ENCODE measurements at places on chromosomes 4 and X.
A peak's percentile ranks its signal among the peaks of the same experiment; 100 is the strongest.

GRCh38 chrX:66889418-66889817, 250.5 kb upstream of the EDA2R start:
- no peak for DNase-seq

GRCh38 chr4:966266-967112, 6.9 kb downstream of the DGKQ start:
- DNase-seq = no peak

DNA sequence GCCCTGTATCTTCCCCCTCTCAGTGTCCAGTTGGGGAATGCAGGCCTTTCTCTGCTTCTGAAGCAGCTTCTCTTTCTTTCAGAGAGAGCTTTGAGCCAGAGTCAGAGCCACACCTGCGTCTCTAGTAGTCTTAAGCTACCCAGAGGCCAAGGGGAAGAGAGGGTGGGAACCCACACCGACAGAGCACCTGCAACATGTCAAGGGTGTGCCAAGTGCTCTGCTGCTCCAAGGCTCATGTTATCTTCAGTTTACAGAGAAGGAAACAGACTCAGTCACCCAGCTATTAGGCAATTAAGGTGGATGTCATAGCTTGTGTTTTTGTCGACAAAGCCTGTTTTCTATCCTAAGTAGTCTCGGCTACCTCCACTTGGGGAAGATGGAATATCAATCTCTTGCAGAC, 22.7 kb upstream of the RNF212 start:
- DNase-seq = no peak

DNA sequence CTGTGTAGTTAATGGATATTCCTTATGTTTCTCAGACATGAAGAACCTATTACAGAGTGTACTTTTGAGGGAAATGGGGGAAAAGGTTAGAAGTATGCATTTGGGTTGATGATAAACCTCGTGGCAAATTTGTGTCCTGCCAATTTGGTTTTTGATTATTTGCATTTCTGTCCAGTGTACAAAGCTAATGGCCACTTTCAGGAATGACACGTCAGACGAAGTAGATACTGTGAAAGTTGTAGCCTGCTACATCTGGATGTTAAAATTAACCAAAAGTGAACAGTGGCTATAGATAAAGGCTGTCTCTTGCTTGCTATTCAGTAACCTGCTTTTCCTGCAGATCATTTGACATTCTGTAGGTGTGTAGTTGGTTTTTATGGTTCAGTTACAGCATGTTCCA, 1.0 kb downstream of the PRDX4 start:
- no peak for DNase-seq

GRCh38 chr4:159682996-159683395, 580.1 kb downstream of the RAPGEF2 start:
- DNase-seq = no peak

DNA sequence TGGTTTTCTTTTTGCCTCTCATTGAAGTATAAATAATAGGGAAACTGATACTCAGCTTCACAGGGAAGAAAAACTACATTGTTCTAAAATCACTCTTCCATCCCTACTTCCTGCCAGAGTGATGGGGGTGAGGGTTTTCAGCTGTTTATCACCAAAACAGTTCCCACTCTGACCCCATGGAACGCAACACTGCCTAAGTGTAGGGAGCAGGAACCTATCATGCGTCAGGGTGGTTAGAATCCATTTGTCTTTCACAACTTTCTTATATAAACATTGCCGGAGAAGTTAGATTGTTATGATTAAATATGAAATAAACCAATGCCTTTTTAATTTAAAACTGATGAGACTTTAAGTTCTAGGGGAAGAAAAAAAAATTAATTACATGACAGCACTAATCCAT, 15.8 kb upstream of the MPC1L start:
- peak; percentile 58 for DNase-seq

DNA sequence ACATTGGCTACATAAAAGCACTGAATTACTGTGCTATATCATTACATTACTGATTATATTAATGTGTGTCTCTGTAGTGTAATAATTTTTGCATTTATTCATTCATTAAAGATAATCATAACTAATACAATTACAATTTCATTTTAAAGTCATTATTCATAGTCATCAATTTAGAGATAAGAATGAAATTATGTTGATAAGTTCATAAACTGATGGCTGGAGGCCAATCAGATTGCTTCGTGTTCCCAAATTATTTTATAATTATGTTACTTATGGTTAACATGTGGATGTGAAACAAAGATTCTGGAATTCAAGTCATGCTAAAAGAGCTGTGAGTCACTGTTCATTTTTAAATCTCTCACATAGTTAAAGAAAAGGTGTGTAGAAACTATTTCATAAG, 223.4 kb upstream of the HAND2 start:
- no peak for DNase-seq

DNA sequence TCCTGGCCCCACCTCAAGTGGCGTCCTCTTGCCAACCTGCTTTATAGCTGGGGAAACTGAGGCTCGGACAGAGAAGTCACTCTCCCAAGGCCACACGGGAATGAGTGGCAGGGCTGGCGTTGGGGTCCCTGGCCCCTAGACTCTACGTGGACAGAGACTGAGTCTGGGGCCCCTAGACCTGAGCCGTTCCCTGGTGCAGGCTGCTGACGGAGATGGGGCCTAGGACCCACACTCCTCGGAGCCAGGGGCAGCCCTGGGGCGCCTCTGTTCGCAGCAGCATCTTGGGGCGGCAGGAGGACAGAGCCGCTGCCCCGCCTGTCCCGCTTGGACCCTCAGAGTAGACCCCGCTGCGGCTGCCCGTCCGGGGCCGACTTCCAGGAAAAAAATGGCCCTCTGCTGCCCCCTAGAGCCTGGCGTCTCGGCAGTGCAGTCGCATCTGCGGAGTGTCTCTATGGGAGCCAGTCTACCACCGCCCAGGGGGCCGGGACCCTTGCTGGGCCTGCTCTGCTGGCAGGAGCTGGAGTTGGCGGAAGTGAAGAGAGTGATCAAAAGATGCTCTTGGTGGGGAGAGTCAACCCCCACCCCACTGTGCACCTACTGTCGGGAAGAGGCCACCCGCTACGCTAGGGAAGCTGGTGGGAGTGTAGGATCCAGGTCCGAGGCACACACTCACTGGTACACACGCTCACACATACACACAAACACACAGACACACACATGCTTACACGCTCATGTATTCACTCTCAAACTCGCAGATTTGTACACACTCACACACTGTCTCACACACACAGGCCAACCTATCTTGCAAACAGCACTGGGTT, 220.1 kb downstream of the AFAP1 start:
- peak; percentile 29 for DNase-seq

DNA sequence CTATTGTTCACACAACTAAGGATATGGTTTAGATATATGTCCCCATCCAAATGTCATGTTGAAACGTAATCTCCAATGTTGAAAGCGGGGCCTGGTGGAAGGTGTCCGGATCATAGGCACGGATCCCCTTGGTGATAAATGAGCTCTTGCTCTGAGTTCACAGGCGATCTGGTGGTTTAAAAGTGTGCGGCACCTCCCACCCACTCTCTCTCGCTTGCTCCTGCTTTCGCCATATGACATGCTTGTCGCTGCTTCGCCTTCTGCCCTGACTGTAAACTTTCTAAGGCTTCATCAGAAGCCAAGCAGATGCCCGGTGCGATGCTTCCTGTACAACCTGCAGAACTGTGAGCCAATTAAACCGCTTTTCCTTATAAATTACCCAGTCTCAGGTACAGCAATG, 128.5 kb downstream of the NFKB1 start:
- DNase-seq = no peak

DNA sequence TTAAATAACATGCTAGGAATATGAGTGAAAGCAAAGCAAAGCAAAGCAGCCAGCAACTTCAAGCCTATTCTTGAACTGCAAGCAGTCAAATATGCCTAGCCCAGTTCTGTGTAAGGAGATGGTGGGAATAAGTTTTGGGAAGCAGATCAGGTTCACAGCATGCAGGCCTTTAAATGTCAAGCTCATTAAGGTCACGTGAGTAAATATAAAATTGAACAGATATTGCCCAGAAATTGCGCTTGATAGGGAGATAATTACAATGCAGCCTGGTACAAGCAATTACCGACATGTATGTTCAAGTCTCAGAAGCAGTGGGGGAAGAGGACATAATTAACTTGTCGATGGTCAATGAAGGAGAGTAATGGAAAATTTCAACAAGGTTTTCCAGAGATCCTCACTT, 6.0 kb downstream of the GNPDA2 start:
- no peak for DNase-seq

DNA sequence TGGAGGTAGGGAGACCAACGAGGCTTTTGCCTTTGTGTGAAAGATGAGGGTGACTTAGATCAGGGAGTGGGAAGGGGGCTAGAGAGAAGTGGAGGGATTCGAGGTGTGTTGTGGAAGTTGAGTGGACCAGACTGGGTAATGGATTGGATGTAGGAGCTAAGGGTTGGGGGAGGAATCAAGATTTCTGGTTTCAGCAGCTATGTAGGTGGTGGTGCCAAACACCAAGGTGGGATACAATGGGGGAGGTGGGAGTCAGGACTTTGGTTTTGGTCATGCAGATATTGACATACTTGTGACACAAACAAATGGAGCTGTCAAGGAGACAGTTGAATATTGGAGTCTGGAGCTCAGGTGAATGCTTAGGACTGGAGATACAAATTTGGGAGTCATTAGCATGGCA, 71.0 kb downstream of the TSC22D3 start:
- DNase-seq = no peak

DNA sequence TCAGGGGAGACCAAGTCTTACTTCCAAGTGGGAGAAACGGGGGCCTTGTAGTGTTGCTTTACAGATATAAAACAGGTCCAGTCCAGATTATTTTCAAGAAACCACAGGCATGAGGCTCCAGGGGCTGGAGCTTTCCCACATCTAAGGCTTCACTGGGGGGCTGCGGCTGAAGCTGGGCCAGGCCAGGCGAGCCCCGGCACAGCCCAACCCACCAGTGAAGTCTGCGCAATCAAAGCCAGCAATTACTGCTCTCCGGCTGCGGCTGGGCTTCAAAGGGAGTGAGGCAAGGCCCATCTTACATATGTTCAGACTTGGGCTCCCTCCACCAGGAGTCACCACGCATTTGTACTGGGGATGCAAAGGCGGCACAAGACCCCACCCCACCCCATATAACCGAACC, 61.7 kb downstream of the HADH start:
- no peak for DNase-seq

GRCh38 chr4:109195646-109196045, 106.8 kb downstream of the COL25A1 start:
- no peak for DNase-seq

DNA sequence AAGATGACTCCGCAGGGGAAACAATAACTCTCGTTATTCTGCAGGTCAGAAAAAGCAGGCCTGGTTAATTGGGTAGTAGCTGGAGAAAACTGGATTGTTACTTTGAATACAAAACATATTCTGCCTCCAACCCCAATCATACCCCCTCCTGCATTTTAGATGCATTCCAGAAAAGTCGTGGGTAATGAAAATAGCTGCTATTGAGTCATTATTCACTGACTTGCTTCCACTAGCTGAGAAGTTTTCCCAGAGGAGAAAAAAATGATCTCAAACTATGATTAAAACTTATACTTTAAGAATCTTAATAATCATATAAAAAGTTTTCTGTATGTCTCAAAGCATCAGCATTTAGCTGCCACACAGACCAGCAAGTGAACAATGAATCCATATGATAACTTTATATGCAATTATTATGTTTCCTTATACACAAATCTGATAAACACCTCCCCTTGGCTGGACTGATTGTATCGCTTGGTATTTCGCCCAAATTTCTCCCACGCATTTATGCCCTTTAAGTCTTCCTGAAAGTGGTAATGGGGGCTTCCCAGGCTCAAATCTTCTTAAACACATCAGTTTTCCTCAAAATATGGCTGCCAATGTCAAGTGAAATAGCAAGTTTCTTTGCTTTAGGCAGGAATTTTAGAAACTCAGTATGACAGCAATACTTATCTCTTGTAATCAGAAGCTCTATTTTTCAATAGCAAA, 181.0 kb downstream of the LDB2 start:
- peak; percentile 28 for DNase-seq

GRCh38 chr4:99029018-99029735, 33.7 kb downstream of the METAP1 start:
- DNase-seq = peak; percentile 34

DNA sequence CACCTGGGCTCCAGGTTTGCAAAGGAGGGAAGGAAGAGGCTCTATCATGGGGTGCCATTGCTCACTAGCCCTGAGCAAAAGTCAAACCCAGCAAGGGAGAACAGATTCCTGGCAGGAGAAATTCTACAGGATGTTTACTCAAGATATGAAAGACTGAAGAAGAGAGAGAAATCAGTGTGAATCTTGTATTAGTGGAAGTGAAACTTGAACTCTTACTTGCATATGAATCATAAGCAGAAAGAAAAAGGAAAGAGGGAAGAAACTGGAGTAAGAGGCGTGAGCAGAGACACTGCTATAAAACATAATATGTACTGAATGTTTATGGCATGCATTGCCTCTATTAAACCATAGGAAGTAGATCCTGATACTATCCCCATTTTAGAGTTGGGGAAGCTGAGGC, 60.9 kb downstream of the C4orf46 start:
- DNase-seq = peak; percentile 34

GRCh38 chr4:159272273-159273140, 169.6 kb downstream of the RAPGEF2 start:
- DNase-seq = peak; percentile 61
